NCI-H526 treated with DMSO at 0.1 percent for 48 hours (cell line): ENCODE measurements at places on chromosomes 16 and 17.

DNA sequence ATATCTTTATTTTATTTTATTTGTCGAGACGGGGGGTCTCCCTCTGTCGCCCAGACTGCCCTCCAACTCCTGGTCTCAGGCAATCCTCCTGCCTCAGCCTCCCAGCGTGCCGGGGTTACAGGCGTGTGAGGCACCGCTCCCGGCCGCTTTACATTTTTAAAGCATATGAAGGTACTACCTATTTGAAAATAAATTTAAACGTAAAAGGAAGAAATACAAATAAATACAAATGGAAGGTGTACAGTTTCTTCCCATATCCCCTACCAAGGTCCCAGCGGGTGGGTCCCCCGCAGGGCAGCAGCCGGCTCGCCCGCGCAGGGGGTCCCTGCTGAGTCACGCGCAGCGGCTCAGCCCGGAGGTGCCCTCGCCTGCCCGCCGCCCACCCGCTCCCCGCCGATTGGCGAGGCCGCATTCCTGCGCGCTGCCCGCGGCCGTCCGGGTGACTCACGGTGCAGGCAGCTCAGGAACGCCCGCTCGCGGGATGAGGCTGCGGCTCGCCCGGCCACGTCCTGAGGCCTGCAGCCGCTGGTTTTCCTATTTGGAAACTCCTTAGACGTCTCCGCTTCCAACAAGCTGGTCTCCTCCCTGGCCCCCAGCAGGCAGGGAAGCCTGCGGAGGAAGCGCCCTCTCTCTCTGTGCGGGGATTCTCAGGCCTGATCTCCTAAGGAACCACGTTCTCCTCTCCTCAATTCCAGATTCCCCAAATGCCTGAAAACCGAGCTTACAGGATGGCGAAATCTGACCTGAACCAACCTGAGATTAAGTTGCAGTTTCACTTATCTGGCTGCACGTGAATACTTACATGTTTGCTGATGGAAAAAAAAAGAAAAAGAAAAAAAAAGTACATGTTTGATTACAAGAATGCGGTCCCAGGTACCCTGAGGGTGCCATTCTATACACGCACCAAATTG is 54.8 kb upstream of the MAP3K14 start:
- DNase-seq, result no peak

- no peak for DNase-seq
Measured at GRCh38 chr17:6642592-6642991, 1.7 kb downstream of the TXNDC17 start.

- no peak for DNase-seq
Measured at GRCh38 chr17:11852912-11853311, 144.4 kb downstream of the ZNF18 start.

DNA sequence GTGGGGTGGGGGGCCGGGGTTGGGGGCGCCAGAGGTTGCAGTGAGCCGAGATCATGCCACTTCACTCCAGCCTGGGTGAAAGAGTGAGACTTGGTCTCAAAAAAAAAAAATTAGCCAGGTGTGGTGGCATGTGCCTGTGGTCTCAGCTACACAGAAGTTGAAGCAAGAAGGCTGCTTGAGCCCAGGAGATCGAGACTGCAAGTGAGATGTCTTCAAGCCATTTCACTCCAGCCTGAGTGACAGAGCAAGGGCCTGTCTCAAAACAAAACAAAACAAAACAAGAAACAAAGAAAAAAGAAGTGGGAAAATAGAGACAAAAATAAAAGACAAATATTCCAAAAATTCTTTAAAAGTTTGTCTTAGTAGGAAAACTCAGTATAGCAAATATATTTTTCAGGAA is 135.1 kb upstream of the CORO6 start:
- DNase-seq, result no peak

DNA sequence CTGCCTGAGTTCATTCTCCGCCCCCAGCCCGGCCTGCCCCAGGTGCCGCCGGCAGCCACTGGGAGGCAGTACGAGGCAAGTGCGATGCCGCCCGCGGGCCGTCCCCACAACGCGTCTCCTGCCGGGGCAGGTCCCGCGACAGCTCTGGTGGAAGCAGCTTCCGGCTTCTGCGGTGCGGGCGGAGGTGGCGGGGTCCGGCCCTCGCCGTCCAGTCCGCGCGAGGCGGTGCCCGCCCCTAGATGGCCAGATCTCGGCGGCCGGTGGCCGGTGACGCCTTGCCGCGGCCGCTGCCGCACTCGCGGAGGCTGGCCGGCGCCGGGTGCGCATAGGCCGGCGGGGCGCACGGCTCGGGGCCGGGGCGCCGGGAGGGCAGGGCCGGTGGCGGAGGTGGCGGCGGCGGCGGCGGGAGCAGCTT is 1.8 kb downstream of the GJD3 start:
- peak; percentile 20 for DNase-seq

DNA sequence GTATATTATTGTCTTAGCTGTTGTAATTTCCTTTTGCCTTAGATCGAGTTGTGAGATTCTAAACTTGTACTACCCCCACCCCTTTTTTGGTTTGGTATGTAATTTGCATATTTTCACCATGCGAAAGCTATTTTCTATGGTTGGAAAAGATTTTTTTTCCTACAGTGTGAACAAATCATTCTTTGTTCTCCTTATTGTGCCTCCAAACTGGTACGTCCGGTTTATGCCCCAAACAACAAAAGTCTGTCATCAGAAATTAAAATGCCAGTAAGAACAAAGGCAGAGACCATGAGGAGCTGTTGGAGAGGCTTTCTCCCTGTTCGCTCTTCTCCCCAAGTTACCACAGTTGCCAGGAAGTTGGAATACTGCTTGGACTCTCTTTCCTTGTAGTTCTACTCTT is 66.1 kb downstream of the BCAS3 start:
- DNase-seq, result peak; percentile 85

- DNase-seq, result no peak
Measured at GRCh38 chr16:80851831-80852230, 47.4 kb upstream of the CDYL2 start.

DNA sequence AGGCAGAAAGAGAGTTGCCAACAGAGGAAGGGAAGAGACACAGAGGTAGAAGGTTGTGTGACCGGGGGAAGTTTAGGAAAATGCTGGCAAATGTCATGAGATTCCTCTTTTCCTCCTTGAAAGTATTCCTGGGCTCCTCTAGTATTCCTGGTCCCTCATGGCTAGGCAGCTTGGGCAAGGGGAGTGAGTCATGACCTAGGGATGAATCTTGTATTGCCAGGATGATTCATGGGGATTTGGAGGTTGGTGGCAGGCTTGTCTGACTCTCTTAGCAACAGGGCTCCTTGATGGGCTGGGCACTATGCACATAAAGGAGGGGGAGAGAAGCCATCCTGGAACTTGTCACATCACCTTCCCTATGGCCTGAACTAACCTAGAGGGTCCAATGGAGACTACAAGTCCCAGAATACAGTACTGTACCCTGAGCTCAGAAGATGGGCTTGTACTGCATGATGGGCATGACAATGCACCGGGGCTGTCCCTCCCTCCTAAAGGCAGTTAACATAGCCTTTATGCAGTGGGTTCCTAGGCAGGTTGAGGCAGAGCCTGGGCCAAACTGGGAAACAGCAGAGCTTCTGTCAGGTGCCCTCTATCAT is 2.1 kb upstream of the SEZ6 start:
- DNase-seq, result no peak

DNA sequence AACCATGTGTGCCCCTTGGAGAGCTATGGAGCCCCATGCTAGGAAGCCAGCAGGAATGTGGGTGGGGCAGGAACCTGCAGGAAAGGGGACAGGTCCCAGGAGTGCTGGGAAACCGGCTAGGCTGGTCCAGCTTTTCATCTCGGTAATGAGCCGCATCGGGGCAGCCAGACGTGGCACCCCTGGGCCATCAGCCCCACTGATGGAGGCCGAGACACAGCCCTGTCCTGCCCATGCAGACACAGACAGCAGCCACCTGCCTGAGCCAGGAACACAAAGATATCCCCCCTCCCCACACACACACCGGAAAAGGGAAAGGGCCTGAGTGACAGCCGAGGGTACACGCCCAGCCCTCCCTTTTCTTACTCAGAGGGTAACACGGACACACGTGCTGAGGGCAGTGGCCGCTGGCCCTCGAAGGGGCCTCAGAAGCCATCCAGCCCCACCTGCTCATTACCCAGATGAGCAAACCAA is 18.1 kb downstream of the PPL start:
- DNase-seq, result peak; percentile 7

- no peak for DNase-seq
Measured at GRCh38 chr17:48840441-48840840, 9.6 kb downstream of the CALCOCO2 start.

- no peak for DNase-seq
Measured at GRCh38 chr16:66135421-66135831, 231.1 kb upstream of the CDH5 start.

- DNase-seq, result no peak
Measured at GRCh38 chr17:39808409-39808997, 55.6 kb downstream of the IKZF3 start.

GRCh38 chr16:56137269-56137668 is 54.0 kb upstream of the GNAO1 start:
- no peak for DNase-seq

DNA sequence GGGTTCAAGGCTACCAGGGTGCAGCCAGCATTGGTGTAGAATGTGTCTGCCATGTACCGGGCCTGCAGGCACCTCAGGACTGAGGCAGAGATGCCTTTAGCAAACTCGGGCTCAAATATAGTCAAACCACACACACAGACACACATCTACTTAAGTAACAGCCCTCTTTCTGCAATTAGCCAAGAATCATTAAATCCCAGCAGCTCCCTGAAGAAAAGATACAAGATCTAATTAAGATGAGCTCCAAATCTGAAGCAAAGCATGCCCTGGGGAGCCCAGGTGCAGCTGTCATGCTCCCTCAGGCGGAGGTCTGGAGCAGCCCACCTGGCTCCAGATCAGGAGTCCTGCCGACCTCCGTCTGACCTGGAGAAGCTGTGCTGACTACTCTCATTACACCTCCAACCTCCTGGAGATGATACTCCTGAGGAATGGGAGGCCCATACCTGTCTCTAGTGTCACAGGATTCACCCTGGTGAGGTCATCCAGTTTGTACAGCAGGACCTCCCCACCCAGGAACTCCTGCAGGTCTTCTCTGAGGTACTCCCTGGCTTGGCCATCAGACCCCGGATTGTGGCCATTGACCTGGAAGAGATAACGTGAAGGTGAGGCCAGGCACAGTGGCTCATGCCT is 6.9 kb downstream of the MYO19 start:
- no peak for DNase-seq

- DNase-seq, result no peak
Measured at GRCh38 chr17:10316801-10317542, 55.8 kb downstream of the MYH13 start.

DNA sequence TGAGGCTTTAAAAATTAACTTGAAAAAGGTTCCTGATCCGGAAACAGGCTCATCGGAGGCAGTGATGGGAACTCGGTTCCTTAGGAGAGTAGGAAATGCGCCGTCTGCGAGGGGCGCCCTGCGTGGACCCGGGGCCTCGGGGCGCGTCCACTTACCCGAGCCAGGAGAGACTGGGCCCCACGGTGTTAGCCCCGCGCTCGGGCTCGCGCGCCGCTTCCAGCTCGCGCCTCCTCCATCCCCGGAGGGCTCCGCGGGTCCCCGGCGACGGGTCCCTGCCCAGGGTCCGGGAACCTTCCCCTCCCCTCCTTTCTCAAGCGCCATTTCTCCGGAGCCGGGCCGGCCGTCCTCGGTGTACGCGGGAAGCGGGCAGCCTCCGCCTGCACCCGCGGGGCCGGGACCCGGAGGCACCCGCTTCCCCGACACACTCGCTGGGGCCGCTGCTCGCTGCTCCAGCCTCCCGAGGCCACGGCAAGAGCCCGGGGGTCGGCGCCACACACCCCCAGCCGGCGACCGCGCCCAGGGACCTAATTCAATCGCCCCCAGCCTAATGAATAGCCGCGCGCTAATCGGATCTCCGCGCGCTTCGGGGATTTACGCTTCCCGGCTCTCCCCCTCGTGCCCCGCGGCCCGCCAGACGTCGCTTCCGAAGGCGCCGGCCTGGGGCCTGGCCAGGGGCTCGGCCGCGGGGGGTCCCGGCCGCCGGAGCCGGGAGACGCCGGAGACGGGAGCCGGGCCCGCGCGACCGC is 2.2 kb upstream of the BAHCC1 start:
- no peak for DNase-seq

DNA sequence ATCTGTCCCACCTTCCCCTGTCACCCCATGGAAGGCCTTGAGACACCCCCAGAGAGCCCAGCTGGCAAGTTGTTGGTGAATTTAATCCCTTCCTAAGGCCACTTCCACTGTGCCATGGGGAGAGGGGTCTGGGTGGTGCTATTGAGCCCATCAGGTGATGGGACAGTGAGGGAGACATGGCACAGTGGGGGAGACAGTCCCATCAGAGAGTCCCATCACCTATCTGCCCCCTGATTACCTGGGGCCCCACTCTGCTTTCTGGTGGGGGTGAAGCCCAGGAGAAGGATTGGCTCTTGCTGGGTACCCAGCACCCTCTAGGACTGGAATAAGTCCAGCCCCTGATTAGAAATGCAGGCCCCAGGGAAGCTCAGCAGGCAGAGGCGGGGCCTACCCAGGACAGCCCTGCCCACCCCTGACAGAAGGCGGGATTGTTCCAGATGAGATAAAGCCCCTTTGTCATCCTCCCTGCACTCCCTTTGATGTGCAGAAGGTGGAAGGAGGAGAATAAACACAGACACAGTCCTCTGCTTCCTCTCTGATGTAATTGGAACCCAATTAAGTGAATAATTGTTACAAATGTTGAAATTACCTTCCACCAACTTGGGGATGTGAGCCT is 18.9 kb downstream of the TMEM132E start:
- DNase-seq, result peak; percentile 28

DNA sequence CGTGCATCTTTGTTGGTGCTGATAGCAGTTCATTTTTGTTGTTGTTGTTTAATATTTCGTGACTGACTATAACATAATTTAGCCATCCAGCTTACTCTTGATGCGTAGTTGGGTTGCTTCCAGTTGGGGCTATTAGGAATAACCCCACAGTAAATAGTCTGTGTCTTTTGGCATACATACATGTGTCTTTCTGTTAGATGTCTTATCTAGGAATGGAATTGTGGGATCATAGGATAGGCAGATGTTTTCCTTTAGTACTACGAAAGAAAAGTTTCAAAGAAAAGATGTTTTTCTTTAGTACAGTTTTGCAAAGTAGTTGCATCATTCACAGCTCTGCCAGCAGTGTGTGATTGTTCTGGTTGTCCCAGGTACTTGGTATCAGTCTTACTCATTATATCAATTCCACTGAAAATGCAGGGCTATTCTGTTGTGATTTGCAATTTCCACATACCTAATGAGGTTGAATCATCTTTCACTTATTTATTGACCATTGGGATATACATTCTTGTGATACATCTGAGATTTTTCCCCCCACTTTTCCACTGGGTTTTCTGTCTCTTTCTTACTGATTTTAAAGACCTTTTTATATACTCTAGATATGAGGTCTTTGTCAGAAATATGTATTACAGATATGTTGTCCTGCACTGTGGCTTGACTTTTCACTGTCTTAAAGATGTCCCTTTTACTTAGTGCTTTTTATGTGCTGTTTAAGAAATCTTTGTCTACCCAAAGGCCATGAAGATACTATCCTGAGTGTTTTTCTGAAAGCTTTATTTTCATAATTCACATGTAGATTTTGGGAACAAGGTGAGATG is 173.3 kb downstream of the MRTFB start:
- no peak for DNase-seq

GRCh38 chr17:82497483-82498405 is 21.8 kb upstream of the FOXK2 start:
- DNase-seq, result peak; percentile 16
